ENCODE measurements at places on chromosomes 3 and 15.

DNA sequence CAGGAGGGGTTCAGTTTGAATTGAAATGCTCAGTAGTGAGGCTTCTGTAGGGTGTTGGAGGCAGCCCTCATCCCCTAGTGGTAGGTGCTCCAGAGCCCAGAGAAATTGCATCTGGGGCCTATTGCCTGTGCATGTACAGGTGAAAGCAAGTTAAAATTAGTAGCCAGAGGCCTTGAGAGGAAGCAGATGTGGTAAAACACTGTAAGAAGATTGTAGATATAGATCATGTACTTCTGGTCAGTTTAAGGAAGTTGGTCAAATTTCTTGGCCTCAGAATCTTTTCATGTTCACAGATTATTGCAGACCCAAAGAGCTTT lies 34.6 kb downstream of the IGSF10 start:
- no peak for DNase-seq

DNA sequence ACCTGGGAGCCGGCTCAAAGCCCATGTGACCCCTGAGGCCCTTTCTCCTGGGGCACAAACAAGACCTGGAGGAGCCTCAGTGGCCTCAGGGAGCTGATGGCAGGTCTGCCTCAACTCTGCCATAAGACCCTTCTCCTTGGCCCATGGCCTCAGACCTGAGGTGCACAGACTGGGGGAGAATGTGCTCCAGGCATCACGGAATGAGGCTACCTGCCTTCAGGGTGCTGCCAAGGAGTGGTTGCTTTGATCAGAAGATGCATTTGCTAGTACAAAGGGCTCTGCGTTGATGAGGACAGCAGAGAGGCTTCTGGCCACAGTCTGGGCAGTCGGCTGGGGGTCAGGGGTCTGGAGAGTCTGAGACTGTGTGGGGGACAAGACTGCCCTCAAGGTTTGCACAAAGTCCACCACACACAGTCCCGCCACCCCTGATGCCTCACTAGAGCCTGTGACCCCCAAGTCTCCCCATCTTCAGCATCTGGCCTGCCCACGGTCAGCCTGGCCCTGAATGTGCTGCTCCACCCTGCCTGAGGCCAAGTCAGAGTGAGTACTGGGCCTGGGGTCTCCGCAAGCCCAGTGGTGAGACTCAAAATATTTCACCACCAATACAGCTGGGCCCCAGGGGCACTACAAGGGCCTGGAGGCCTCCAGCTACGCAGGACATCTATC lies 26.6 kb downstream of the ALDH1L1 start:
- no peak for DNase-seq

GRCh38 chr3:111794711-111795110 lies 64.4 kb upstream of the PHLDB2 start:
- DNase-seq = no peak

DNA sequence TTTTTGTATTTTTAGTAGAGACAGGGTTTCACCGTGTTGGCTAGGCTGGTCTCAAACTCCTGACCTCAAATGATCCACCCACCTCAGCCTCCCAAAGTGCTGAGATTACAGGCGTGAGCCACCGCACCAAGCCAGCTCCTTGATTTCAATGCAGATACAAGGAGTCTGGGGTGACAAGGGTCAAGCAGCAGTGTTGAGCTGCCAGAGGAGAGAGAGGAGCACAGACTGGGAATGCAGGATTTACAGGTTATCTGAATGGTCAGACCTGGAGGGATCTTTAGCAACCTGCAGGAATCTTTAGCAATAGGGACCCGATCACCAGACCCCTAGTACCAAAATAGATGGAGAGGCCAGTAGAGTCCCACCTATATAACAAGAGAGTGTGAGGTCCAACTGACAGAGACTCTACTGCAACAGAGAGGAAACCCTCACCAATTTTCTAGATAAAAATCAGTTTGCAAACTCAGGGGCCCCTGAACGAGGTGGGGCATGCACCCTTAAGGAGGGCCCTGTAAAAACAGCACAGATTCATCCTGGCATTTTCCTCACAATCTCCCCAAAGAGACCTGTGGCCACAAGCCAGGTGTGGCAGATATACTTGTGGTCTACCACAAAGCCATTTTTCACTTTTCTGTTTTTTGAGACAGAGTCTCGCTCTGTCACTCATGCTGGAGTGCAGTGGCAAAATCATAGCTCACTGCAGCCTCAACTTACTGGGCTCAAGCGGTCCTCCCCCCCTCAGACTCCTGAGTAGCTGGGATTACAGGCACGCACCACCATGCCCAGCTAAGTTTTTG lies 10.7 kb upstream of the SHISA5 start:
- peak; percentile 8 for DNase-seq

- DNase-seq = no peak
Measured at GRCh38 chr15:66670762-66671580, 31.1 kb upstream of the SMAD6 start.

DNA sequence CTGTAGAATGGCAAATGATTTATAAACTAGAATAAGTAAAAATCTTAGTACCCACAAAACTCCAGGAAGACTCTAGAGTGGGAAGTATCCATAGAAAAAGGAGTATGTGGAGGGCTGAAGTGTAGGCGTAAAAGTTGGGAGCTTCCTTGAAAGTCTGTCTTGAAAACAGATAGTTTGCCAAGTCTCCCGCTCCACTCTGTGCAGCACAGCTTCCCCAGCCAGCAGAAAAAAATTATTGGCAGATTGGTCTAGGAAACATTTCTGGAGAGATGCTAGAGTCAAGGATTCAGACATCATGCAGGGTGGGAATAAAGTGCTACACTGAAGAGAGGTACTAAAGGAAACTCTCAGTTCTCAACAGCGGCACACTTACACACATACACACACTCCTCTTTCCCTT lies 53.4 kb upstream of the CD200R1L start:
- DNase-seq = no peak

- no peak for DNase-seq
Measured at GRCh38 chr15:99619712-99620111, 53.9 kb downstream of the MEF2A start.

DNA sequence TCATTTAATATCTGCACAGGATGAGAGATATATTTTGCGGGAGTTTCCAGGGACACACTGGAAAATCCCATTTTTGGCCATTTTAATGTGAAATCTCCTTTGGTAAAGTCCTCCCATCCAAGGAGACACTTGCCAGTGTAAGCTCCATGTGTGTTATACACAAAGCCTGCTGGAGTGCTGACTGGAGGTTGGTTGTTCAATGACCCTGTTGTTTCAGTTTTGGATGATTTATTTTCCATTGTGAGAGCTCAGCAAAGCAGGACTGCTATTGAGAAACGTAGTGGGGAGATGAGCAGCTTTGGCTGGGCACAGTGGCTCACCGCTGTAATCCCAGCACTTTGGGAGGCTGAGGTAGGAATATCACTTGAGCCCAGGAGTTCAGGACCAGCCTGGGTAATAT lies 127.7 kb downstream of the NUP210 start:
- no peak for DNase-seq

GRCh38 chr3:128587391-128587790 lies 63.2 kb downstream of the RPN1 start:
- DNase-seq = no peak

- no peak for DNase-seq
Measured at GRCh38 chr3:174675406-174675805, 183.7 kb upstream of the NAALADL2 start.

DNA sequence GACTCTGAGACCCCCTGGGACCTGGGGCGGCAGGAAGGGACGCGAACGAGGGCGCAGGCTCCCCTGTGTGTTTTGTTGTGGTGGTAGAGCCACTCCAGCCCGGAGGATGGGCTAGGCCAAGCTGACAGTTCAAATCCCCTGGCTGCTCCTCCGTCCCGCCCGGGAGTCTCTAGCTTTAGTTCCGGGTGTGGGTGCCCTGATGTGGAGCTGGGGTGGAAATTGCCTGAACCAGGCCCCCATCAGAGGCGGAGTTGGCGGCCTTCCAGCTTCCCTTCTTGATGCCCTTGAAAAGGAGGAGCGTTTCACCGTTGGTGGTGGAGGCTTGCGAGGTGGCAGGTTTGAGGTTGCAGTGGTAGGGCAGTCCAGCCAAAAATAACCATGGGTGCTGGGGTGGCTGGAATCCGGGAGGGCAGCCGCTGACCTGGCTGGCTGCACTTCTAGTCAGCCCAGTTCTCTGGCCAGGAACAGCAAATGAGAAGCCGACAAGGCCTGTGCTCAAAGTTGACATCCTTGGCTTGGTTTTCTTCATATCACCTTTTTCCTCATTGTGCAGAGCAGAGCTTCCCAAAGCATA lies 817 bp downstream of the CLK3 start:
- peak; percentile 69 for DNase-seq

DNA sequence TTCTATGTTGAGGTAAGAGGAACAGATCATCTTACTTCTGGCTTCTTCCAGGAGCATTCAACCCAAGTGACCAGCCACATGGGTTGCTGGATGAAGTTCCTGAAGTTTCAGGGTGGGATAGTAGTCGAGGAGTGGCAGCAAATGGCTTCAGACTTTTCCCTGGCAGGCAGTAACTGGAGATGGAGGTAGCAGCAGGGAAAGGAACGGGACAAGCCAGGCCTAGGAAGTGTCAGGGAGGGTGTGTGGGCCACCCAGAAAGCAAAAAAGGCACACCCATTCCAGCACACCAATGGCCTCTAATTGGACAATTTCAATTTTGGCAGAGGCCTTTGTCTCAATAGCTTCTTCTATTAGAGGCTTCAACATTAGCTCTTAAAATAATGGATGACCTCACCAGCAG lies 498.6 kb upstream of the ATP11B start:
- DNase-seq = no peak

GRCh38 chr3:117443014-117443413 lies 733.4 kb downstream of the TUSC7 start:
- no peak for DNase-seq

DNA sequence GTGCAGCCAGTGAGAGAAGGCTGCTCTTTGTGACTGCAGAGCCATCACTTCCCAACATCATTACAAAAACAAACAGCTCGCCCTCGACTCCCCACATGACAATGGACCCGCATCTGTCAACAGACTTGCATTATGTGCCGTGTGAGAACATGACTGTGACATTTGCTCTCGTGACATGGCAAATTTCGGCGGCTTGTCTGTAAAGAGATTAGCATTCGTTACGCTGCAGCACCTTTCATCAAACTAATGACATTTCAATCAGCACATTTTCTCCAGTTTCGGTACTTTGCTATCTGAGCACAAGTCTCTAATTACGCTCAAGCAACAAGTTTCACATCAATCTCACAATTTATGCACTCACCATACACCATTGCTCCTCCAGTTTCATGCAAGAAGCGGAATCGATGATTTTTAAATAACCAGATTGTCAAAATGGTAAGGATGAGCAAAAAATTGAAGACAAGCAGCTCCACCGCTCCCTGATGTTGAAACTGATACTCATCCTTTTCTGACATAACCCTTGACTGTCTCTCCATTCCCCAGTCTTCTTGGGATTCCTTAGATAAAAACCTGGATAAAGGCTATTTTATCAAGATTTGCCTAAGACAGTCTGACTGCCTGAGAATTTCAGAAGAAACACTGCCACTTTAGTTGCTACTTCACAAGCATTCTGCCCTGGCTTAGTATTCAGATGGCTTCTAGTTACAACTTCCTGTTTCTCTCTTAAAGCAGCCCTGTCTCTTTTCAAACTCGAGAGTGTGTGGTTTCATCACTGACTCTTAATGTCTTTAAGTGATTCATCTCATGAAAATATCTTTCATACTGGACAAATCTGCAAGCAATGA lies at the start of gene SLC9A9:
Gene SLC9A9 (minus strand): TSS at position 682 of the 845 bp plus-strand sequence. CDS start 146 bp downstream, at position 536.
- DNase-seq = peak; percentile 1

DNA sequence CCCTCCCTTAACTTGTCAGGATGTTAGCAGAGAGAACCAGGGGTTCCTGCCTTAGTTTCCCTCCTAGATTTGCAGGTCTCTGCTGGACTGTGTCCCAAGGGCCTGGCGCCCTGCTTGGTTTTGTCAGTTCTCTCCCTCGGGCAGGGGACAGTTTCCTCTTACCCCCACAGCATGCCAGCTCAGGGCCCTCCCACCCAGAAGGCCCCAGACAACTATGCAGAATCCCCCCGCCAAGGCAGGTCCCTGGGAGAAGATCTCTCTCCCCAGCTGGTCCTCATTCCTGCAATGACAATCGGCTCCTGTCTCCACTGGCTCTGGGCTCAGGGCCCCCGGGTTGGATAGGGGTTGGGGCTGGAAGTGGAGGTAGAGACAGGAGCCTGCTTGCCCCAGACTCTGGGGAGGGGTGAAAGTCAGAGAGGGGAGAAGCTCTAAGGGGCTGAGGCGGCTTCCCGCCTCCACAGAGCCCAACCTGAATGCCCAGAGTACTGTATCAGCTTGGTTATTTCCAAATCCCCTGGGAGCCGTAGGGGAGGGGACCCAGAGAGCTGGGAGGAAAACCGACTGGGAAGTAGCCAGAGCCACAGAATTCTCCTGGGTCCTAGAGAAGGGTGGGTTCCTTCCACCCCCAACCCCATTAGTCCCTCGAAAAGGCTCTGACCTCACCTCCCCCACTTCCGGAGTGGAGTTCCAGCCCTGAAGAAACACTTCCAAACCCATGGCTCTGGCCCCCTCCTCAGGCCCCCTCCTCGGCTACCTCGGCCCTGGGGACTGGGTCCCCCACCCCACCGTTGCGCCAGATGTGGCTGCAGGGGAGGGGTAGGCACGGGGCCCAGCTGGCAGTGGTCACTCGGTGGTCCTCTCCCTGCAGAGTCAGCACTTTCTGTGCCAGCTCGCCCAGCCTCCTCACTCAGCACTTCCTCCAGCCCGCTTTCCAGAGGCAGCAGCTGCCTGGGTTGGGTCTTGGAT lies 3.8 kb upstream of the LOXL1 start:
- DNase-seq = no peak

DNA sequence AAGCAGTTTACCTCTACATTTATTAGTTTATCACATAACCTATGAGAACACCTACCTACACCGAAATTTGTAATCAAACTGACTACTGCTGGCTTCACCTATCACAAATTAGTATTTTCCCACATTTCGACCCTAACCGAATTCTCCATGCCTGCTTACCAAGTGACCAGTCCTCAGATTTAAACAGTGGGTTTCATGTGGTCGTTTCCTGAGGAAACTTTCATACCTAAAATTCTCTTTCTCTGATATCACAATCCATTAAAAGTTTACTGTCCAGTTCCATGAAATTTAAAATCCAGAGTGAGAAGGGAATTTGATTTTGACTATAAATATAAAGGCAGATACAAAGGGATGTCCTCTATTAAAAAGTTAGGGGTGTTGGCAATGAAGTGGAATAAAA lies 1.9 kb downstream of the PLOD2 start:
- no peak for DNase-seq
